ENCODE measurements at places on chromosomes 16 and 17.

DNA sequence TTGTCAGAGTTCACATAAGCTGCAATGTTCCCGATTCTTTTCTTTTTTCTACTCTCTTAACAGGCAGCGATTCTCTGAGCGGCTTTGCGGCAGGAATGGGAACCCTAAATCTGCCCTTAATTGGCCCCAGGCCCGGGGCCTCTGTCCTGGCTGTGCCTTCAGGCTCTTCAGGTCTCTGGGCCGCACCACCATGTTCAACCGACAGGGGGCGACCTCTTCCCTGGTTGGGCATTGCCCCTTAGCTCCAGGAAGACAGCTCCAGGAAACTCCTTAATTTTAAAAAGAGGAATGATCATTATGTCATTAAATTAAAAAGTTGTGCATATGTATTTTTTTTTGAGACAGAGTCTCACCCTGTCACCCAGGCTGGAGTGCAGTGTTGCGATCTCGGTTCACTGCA, 20.3 kb downstream of the CACNG5 start:
- DNase-seq = no peak

- no peak for DNase-seq
Observed at GRCh38 chr17:5607946-5608345, 23.6 kb upstream of the NLRP1 start.

- no peak for DNase-seq
Observed at GRCh38 chr17:30340801-30341356, 7.0 kb upstream of the TMIGD1 start.

DNA sequence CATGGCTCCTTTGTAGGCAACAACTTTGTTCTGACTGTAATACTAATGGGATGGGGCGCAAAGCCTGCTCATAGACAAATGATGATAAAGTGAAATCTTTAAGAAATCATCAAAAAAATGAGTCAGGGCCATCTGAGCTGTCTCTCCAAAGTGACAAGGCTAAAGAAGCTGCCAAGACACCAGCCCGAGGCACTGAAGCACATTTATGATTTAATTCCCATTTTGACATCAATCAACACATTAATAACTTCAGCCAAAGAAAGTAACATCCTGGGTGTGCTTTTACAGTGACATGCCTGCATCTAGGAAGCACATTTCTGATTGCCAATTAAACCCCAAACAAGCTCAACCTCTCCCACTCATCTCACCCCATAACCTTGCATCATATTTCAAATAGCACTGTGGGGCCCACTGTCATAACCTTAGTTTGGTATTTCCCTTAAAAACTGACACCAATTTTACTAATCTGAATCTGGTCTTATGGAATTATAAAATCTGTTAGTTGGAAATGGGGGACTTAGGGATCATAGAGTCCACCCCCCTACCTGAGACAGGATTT, 676.6 kb downstream of the TOX3 start:
- DNase-seq = no peak

DNA sequence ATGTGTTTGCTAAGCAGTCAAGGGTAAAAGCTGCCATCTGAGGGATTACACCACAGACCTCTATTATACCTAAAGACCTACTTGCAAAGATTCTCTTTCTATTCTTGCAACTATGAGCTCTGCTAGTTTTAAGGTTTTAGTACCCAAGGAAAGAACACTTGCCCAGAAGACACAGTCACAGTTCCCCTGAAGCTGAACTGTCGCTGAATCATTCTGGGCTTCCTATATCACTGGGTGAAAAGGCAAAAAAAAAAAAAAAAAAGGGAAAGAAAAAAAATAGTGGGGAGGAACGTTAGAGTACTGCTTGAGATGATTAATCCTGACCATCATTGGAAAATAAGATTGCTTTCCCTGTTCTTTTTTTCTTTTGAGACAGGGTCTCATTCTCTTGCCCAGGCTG, 37.9 kb downstream of the LYRM1 start:
- DNase-seq = no peak

GRCh38 chr16:78946556-78946955, 654.0 kb downstream of the MAF start:
- DNase-seq = no peak

DNA sequence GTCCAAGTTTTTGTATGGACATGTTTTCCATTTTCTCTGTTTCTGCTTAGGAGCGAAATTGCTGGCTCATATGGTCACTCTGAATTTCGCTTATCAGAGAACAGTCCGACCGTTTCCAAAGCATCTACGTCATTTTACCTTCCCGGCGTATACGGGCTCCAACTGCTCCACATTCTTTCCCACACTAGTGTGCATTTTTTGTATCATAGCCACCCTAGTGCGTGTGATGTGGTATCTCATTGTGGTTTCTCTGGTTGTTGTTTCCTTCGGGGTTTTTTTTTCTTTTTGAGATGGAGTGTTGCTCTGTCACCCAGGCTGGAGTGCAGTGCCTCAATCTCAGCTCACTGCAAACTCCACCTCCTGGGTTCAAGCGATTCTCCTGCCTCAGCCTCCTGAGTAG, 31.0 kb upstream of the BHLHA9 start:
- no peak for DNase-seq

DNA sequence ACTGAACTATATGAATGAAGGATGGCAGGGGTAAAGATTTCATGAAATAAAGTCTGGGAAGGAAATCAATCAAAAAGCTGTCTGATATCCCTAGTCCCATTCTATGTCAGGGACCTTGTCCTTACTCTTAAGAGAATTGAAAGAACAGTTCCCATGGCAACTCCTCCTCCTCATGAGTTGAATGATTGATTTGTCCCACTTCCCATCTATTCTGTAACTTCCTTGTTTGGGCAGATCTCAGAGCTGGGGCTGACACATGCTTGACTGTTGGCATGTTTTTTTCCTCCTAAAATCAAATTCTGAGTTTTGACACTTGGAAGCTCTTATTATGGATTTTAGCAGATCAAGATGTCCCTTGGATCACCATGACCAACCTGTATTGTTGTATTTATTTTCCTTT, 1138.6 kb upstream of the CDH8 start:
- DNase-seq = no peak

DNA sequence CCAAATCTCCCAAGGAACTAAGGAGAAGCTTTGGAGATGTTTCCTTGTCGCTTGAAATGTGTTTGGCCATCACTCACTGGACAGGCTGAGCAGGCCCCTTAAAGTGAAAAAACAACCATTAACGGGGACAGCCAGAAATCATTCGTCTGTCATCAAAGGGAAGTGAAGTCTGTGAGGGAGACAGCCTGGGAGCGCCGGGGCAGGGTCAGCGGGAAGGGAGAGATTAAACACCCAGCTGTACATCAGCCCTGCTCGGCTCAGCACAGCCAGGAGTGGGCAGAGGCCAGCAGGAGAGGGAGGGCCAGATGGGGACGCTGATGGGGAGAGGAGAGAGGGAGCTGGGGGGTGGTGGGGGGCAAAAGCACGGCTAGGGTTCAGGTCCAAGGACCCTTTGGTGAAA, 105.1 kb downstream of the SDK2 start:
- DNase-seq = no peak

DNA sequence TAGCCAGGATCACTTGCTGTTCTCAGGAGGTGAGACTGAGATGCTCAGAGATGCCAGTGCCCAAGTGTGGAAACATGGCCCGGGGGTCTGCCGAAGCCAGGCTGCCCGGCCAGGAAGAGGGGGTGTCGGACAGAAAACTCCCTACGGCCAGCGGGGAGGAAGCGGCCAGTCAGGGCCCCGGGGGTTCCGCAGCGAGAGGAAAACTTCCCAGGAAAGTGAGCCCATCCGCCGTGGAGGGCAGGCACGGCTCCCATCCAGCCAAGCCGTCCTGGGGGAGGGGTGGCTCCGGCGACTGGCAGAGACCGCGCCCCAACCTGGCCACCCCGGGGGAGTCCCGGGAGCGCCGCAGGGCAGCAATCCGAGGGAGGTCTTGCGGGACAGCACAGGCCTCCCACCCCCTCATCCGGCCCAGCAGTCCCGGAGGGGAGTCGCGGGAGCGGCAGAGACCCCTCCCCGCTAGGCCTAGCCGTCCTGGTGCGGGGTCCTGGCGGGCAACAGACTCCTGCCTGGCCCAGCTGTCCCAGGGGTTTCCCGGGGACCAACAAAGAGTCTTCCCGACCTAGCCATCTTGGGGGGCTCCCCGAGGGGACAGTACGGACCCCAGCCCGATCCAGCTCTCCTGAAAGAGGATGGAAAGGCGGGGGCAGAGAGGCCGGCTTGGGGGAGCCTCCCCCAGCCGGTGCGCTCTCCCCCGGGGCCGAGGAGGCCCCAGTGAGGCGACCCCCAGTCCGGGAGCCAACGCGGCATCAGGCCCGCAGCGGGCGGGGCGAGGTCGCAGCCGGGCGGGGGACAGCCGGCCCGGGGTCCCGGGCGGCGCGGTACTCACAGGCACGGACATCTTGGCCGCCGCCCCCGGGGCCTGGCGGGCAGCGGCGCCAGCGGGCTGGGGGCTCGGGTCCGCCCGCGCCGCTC, 13.8 kb upstream of the BCAR1 start:
- DNase-seq = no peak

GRCh38 chr16:19559242-19559910, 3.9 kb downstream of the VPS35L start:
- DNase-seq = no peak

DNA sequence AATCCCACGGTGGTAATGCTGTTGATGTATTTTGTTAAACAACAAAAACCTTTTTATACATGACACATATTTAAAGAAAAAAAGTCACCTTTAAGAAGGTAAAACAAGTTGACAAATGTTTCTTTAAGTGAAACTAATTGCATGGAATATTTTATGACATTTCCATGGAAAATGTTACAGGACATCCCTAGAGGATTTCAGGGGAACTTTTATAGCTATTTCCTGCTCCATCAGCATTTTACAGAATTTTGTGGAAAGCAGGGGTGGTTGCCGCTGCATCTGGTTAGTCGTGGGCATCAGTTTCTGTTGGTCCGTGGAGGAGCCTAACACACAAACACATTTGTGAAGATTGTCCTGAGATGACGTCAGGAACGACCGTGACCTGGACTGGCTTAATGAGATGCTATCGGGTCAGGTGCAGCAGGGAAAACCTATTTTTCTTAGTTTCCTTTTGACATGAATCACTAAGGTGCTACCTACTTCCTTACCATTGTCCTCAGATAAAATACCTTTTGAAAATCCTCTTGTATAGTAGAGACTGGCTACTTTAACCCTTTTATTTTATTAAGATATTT, 305.1 kb downstream of the MAP2K6 start:
- DNase-seq = no peak

GRCh38 chr16:85395207-85395912, 217.8 kb upstream of the GSE1 start:
- peak; percentile 85 for DNase-seq

DNA sequence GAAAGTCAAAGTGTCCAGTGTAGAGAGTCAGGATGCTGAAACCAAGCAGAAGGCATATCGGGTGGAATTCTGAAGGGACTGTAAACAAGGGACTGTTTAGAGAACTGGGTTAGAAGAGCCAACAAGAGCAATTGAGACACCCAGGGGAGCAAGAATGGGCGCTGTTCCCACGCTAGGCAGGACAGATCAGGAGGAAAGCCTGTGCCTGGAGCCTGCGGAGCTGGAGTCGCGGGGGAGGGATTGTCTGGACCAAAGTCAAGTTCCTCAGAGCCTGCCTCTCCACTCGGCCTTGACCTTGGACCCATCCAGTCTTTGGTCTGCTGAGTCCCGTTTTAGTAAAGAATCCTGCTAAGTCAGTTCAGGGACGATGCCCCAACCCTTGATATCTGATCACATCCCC, 14.7 kb upstream of the KLHL36 start:
- DNase-seq = no peak

- DNase-seq = peak; percentile 75
Observed at GRCh38 chr17:42016941-42017865, at the start of gene DNAJC7. Gene DNAJC7 (minus strand): TSS chr17:42017439. CDS start chr17:42017416, 23 bp downstream.

GRCh38 chr17:36993227-36993626, 44.5 kb downstream of the AATF start:
- DNase-seq = no peak

- no peak for DNase-seq
Observed at GRCh38 chr17:73025041-73025560, 67.4 kb downstream of the SLC39A11 start.

DNA sequence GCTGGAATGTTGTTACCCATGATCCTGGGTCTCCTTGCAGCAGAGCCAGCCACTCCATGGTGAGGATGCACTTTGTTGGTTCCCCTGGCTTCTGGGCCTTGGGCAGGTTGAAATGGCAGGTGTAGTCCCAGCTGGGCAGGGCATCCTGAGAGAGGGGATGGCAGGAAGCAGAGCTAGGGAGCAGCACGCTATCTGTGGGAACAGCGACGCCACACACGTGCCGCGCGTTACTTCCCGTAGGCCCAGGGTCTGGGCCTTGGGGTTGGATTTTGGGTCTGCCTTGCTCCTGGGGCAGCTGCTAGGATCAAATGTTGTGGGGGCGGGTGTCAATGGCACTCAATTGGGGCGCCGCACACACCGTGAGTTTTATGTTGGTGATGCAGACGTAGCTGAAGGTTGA, 368.0 kb downstream of the CPPED1 start:
- no peak for DNase-seq

DNA sequence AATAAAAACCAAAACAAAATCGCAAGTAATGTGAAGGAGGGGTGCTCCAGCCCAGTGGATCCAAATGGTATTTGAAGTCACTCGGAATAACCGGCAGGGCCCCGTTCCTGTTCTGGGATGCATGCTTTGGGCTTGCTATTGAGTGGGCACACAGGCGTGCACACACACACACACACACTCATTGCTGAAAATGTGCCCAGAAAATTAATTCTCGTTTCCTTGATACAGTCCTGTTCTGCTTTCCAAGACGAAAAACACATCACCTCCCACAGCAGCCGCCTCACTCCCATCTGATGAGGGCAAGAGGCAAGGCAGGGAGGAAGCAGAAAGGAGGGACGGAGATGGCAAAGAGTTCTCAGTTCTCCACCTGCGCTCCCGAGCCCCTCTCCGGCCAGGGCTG, 62.2 kb upstream of the SDK2 start:
- no peak for DNase-seq

- DNase-seq = no peak
Observed at GRCh38 chr17:78864117-78864516, 23.5 kb upstream of the USP36 start.

GRCh38 chr17:20010936-20011335, 1.8 kb downstream of the SPECC1 start:
- no peak for DNase-seq

DNA sequence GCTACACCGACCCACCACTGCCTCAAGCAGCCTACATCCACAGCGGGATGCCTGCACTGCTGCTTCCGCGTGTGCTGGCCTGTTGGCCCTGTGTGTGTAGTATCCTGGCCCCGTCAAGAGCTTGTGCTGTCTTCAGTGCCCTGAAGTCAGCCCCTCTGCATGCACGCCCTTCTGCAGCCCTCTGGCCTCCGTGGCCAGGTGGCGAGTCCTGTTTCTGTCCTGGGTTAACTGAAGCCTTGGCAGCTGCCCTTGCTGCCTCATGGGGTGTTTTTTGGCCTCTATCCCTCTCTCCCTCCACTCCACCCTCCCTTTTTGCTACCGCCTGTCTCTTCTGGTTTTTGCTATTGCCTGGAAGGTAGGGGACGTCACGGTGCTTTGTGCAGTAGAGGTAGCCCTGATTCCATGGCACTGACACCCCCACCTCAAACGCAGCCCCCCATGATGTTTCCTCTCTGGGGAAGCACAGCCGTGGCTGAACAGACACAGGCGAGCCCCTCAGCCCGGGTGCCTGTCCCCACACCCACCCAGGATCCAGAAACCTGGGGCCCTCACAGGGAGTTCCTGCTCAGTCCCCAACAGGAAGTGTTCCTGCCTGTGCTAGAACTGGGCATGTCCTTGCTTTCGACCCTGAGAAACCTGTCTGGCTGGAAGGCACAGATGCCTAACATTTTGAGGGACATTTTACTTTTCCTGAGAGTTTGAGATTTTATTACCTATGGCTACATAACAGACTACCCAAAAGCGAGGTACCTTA, 18.8 kb upstream of the AMZ2 start:
- DNase-seq = no peak

Measured in thoracic aorta (tissue), 2 donors.